NCI-H1105 treated with DMSO at 0.1 percent for 48 hours (cell line): ENCODE measurements at places on chromosomes 3 and 15.
A peak's percentile ranks its signal among the peaks of the same experiment; 100 is the strongest.

DNA sequence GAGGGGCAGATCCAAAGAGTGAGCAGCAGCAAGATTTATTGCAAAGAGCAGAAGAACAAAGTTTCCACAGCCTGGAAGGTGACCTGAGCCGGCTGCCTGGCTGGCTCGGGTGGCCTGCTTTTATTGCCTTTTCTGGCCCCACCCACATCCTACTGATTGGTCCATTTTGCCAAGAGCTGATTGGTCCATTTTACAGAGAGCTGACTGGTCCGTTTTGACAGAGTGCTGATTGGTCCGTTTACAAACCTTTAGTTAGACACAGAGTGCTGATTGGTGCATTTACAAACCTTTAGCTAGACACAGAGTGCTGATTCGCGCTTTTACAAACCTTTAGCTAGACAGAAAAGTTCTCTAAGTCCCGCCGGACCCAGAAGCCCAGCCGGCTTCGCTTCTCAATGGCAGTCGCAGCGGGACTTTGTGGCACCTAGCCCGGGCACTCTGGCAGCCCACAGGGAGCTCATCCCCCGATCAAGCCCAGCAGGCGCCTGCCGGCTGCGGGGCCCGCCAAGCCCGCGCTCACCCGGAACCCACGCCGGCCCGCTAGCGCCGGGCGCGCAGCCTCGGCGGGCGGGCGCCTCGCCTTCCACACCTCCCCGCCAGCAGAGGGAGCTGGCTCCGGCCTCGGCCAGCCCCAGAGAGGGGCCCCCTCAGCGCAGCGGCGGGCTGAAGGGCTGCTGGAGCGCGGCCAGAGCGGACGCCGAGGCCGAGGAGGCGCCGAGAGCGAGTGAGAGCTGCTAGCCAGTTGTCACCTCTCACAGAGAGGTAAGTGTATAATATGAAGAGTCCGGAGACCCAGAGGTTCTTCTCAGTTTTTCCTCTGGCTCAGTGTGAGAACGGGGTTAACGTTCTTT, 339.2 kb downstream of the CHL1 start:
- peak; percentile 48 for DNase-seq

DNA sequence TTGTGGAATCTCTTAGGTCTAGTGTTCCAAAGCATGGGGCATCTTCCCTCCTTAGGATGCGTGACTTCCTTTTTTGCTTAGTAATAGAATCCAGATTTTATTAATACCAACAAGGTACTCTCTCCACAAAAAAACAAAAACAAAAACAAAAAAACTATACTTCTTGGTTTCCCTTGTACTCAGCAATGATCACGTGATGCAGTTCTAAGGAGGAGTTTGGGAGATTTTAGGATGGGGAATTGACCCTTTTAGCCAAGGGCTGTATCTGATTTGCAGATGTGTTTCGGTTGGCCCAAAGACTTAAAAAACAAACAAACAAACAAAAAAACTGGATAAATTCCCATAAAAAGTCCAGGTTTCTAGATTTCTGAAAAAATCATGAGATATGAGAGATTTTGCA, 12.6 kb upstream of the TMEM108 start:
- DNase-seq = no peak

- no peak for DNase-seq
Observed at GRCh38 chr3:115113367-115113766, 33.7 kb downstream of the ZBTB20 start.

- peak; percentile 98 for DNase-seq
Observed at GRCh38 chr3:141239511-141240281, 8.1 kb downstream of the PXYLP1 start.

DNA sequence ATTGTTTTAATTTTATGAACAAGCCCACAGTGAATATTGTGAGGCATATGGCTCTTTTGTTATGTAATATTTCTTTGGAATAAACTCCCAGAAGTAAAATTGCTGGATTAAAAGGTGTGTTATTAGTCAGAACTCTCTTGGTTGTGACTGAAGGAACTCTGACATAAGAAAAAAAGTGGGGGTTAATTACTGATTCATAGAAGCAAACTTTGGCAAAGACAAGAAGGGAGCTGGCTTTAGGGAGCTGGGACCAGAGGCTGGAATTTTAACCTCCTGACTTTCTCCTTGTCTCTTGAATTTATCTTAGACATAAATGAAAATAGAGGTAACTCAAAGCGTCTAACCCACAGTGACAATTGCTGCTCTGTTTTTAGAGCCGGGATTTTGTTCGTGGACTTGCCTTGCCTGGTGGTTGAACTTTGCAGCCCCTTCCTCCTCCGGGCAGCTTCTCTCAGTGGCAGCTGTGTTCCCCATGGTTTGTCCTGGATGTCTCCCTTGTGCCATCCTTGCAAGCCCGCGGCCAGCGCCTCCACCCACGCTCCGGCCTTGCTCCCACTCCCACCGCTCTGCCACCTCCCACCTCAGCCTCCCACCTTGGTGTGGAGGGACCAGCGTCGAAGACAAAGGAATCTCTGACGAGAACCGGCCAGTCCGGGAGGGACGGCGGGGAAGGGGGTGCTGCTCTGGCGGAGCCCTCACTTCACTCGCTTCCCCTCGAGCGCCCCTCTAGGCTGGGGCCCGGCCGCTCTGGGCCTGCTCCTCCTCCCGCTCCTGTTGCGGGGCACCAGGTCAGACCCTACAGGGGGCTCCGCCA, 28.0 kb downstream of the ARHGAP31 start:
- DNase-seq = peak; percentile 73

DNA sequence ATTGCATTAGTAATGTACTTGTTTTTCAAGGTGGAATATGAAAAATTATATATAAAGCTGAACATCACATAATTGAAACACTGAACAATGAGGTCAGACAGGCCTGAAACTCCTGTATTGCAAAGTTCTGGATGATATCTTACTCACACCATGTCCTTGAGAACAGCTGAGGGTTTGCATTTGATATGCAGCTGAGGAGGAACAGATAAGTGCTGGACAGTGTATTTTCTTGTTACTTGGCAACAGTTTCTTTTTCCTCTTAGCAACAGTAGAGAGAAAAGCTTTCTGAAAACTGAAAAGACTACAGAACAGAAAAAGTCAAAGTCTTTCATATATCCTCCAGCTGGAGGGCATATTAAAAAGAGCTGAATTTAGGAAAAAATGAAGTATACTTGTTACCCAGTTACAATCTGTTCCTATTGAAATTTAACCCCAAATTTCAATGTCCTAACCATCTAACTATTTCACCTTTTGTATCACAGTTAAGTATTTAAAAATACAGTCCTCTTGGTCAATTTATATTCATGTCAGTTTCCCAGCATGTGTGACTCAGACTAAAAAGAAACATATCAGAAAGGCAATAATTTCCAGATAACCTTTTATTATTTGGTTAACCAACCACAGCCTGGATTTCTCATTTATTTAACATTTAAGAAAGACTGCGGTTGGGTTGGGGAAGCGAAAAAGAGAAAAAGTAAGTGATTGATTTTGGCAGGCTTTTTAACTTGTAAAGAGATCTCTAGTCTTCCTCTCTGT, 733.0 kb upstream of the DPPA4 start:
- DNase-seq = no peak

GRCh38 chr3:193879099-193879863, 256.7 kb upstream of the HES1 start:
- no peak for DNase-seq

DNA sequence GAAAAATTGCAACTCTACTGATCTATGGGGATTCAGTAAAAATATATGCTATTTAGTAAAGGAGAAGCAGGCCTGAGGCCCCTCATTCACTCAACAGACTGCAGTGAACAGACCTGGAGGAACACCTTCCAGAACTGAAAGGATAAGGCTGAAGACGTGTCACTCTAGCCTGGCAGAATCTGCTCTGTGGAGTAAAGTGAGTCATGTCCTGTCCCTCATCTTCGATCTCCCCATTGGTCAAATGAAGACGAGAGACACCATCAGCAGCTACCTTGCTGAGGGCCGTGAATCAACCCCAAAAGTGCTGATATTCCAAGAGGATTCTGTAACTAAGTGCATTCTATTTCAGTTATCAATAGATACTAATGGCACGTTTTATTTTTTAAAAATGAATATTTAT, 359.7 kb downstream of the FGF12 start:
- DNase-seq = no peak

DNA sequence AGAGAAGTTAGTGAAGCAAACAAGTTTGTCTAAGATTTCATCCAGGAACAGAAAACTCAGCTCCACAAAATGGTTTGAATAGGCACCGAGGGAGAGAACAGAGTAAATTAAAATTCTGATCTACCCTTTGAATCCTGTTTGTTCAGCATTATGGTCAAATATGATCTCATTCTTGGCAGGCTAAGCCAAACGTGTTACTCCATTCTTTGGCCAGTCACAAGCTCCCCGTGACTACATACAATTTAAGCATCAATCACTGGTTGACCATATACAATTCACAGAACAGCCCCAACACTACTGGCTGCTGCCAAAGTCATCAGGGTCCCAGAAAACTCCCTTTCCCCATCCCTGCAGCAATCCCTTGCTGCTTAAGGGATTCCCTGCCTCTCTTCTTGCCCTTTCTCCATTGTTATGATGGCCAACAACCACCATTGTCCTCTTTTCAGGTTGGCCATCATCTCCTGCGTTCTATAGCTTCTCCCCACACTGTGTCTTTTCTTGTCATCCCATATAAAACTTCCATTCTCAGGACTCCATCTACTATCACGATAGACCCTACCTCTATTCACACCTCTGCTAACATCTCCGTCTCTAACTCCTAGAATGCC, 46.3 kb downstream of the GOLIM4 start:
- DNase-seq = no peak

- DNase-seq = no peak
Observed at GRCh38 chr3:182746959-182747358, 46.3 kb upstream of the ATP11B start.
